ENCODE measurements at places on chromosomes 11 and 22.

DNA sequence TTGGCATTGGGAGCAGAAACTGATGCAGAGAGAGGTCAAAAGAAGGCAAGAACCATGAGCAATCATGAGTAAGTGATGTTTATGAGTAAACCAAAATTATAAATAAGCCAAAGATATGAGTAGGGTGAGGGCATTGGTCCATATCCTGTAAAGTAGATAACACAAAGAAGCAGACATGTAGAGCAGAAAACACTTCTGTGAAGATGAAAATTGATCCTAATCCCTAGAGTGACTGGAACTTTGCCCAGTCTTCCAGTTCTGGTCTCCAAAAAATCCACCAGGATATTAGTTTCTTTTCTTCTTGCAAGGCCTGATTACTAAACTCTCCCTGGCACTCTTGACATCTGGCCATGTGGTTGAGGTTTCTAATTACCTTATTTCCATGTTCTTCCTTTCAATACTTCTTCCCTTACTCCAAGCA, 13.7 kb upstream of the DRD2 start:
- no peak for DNase-seq

- peak; percentile 69 for DNase-seq
Measured at GRCh38 chr11:64341851-64342791, 2.1 kb downstream of the CCDC88B start.

- no peak for DNase-seq
Measured at GRCh38 chr11:102991776-102992175, 36.2 kb upstream of the MMP13 start.

DNA sequence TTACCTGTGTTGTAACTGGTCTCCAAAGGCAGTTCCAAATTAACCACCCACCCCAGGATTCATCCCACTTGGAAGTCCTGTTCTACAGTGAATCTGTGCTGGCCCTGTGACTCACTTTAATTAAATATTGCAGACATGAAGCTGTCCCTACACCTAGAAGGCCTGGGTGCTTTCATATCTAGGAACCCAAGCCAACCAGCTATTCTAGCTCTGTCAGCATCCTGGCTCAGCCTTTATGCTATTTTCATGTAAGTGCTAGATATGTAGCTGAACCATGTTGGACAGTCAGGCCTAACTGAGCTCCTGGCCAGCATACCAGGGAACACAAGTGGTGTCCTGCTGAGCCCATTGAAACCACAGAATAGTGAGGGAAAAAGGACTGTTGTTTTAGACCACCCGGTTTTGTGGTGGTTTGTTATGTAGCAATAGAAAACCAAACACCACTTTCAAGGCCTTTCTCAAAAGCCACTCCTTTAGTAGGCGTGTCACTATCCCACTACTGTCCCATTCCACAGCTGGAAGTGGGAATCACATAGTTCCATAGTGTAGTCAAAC, 30.3 kb downstream of the CNTF start:
- no peak for DNase-seq

DNA sequence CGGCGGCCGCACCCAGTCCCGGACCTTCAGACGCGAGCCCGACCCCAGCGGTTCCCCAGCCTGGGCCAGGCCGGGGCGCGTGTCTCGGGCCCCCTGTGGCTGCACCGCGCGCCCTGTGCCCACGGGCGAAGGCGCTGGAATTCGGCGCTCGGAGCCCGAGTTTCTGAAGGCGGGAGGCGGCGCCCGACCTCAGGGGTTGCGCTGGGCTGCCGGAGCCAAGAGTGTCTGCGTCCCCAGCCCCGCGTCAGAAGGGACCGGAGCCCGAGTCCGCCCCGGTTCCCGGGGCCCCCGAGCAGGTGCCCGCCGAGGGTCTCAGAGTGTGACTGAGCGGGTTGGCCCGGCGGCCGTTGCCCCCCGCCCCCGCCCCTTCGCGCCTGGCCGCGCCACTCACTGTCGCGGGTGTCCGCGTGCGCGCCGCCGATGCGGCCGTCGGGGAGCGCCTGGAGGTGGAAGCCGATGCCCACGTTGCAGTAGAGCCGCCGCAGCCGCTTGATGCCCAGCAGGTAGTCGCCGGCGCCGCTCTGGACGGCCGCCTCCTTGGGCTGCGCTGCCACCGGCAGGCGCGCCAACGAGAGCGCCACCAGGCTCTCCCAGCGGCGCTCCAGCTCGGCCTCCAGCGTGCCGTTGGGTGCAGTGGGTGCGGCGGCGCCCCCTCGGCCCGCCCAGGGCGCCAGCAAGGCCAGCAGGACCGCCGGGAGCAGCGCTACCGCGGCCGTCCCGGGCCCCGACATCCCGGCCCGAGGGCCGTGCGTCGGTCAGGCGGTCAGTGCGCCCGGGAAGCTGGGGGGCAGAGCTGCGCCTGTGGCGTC, 583 bp downstream of the FGF4 start:
- DNase-seq: no peak

DNA sequence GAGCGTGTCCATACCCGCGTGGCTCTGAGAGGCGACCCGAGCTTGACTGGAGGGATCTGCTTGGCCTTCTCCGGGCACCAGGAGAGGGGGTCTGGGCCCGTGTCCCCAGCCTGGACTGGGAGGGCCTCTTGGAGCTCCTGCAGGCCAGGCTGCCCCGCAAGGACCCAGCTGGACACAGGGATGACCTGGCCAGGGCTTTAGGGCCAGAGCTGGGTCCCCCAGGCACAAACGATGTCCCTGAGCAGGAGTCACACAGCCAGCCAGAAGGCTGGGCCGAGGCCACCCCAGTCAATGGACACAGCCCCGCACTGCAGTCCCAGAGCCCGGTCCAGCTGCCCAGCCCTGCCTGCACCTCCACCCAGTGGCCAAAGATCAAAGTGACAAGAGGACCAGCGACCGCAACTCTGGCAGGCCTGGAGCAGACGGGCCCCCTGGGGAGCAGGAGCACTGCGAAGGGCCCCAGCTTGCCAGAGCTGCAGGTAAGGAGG, 38.2 kb downstream of the TRIOBP start:
- DNase-seq: no peak

GRCh38 chr11:5992604-5993251, 5.9 kb upstream of the OR52L1 start:
- DNase-seq: no peak

GRCh38 chr11:115360186-115360824, 143.9 kb downstream of the CADM1 start:
- DNase-seq: no peak

DNA sequence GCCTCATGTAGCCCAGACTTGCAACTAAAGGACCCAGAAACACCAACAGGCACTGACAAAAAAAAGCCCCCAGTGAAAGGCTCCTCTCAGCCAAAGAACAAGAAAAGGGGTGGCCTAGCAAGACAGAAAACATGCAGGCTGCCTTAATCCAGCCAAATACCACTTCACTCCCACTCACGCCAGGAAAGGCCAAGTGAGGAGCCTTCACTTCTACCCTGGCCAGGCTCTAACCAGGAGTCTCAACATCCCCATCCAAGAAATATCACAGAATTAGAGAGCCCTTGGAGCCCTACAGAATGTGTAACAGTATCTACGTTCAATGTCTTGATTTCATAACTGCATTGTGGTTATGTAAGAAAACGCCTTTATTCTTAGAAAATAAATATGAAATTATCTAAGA, 149.0 kb downstream of the APOL5 start:
- no peak for DNase-seq

GRCh38 chr22:48781391-48781790, 1046.3 kb downstream of the BRD1 start:
- DNase-seq: no peak

DNA sequence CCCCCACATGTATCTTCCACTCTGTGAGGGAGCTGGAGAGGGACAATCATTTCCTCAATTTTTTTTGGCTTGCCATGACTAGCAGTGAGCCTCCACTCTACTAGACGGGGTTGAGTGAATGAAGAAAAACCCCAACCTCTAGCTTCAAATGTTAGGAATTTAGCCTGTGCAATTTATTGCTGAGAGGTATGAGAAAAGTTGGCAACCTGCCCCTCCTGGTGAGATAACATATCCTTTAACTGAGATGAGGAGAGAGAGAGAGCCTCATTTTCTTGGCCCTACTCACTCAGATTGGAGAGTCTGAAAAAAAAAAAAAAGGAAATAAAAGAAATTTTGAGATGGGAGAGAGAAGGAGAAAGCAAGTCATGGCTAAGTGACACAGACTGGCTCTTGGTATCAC, 218.2 kb upstream of the CARD18 start:
- DNase-seq: no peak

DNA sequence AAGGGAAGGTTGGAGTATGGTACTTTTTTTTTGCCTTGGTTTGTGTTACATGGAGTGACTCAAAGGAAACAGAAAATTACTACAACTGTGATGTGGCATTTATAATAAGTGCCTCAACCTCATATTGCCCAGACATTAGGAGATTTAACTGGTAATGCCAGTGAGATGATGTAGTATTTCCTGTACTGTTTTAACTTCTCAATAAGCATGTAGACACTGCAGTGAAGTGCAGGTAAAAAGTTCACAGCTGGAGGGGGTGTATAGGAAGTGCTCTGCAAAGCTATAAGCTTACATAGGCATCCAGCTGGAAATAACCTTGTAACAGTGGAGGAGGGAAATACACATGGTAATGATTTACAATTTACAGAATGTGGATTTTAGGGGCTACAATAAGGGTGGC, 138.2 kb upstream of the MTMR2 start:
- no peak for DNase-seq

- DNase-seq: no peak
Measured at GRCh38 chr22:39244496-39245129, at the start of gene PDGFB. PDGFB (minus strand) TSS chr22:39244982; CDS start chr22:39243963, 1,019 bp downstream.

- no peak for DNase-seq
Measured at GRCh38 chr22:18056161-18056666, 21.6 kb upstream of the PEX26 start.

DNA sequence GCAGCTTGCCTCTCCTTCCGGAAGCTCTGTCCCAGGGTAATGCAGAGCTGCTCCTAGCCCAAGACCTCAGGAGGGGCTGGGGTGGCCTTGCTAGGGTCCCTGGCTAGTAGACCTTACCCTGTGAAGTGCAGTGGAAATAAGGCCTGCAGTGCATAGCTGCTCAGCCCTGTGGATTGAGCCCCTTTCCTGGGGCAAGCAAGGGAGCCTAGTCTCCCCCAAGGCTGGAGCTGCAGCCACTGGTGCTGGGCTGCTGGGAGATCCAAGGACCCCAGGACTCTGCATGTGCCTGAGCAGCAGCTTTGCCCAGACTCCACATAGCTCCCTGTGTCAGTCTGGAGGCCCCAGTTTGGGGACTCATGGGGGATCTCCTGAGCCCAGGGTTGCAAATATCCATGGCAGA, 57.9 kb downstream of the FANCF start:
- DNase-seq: no peak

DNA sequence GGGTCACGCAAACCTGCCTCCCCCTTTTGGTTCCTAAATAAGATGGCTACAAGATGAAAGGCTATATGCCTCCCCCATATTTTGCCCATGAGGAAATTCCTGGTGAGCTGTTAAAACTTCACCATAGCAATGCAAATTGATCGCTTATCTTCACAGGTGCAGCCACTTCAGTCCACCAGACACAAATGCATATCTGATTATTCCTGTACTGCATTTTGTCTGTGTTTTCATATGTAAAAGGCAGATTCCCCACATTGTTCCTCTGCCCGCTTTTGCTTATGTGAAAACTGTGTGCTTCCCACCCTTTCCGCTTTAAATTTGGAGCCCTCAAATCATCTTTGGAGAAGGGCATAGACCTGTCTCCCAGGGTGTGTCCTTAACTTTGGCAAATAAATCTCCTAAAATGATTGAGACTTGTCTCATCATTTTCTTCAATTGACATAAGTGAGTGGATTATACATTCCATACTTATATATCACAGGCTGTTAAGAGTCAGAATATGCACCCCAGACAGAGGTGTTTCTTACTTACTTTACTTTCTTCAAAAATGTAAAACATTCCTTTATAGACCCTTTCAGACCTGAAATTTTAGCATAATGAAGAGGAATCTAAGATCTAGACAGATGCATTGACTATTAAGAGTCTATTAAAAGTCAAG, 116.4 kb downstream of the CASP12 start:
- no peak for DNase-seq

- DNase-seq: no peak
Measured at GRCh38 chr11:15215005-15215404, 100.3 kb downstream of the INSC start.

DNA sequence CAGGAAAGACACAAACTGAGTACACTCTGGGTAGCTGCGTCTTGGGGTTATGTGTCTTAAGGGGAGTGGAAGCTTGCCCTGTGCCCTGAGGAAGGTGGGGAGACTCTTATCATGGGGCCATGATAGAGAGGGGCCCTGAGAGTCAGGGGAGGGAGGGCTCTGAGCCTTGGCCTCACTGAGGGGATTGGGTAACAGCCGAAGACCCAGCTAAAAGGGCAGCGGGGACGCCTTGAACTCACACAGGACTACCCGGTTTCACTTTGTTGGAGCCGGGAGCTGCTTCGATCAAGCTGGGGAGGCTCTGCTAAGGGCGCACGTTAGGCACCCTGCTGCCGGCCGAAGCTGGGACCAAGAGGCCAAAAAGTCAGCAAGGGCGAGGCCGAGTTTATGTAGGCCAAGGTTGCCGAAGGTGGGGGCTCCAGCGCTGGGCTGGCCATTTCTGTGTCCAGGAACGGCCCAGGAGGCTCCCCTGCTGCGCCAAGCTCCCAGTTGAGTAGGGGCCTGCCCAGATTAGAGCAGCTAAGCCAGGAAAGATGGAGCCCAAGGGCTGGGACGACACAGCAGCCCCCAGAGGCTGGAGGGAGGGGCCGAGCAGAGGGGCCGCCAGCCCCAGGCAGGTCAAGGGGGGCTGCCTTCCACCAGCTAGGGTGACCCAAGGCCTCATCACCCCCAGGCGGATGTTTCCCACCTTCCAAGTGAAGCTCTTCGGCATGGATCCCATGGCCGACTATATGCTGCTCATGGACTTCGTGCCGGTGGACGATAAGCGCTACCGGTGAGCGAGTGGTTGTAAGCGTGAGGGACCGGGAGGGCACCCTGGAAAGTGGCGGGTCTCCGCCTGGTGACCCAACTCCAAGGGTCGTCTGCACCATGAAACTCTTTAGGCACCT, 2.2 kb downstream of the TBX1 start:
- no peak for DNase-seq

DNA sequence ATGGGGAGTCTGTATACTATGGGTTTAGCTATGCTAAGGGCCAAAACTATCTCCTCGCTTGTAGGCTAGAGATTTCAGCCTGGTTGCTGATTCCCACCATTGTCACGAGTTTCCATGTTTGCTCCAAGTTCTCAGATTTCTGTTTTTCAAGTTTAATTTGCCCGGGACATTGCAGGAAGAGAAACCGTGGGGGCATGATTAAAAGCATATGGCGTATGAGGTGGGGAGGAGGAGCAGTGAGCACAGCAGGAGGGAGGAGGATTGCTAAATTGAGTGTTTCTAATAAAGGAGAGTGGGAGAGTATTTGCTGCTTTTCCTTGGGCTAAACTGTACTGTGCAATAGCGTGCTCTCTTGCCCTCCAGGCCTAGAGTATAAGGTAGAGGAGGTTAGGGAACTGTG, 558.4 kb downstream of the METTL15 start:
- no peak for DNase-seq

Data from stimulated activated CD8-positive, alpha-beta memory T cell treated with anti-CD3 and anti-CD28 coated beads, Interleukin-7, amount 100 ng/mL, for 1 hour (primary cell).